ENCODE measurements at places on chromosomes 13 and 19.

DNA sequence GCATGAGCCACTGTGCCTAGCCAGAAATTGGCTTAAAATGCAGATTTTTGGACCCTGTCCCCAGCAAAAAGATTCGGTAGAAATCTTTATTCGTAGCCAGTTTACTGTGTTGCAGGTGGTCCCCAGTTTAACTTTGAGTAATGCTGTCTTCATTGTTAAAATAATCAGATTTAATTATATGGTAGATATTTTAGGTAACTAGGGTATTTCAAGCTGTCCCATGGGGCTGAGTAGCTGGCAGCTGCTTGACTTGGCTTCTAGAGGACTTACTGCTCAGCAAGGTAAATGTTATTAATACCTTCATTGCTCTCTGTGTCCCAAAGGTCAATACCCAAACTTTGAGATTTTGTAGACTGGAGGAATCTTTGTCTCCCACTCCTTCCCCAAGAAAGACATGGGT is 21.1 kb downstream of the LSM14A start:
- DNase-seq, result no peak

- no peak for DNase-seq
Observed at GRCh38 chr13:24651718-24652345, 28.4 kb upstream of the ATP12A start.

- no peak for DNase-seq
Observed at GRCh38 chr13:87925006-87925405, 253.8 kb downstream of the SLITRK5 start.

- DNase-seq, result no peak
Observed at GRCh38 chr19:49085868-49086232, 599 bp downstream of the SNRNP70 start.

DNA sequence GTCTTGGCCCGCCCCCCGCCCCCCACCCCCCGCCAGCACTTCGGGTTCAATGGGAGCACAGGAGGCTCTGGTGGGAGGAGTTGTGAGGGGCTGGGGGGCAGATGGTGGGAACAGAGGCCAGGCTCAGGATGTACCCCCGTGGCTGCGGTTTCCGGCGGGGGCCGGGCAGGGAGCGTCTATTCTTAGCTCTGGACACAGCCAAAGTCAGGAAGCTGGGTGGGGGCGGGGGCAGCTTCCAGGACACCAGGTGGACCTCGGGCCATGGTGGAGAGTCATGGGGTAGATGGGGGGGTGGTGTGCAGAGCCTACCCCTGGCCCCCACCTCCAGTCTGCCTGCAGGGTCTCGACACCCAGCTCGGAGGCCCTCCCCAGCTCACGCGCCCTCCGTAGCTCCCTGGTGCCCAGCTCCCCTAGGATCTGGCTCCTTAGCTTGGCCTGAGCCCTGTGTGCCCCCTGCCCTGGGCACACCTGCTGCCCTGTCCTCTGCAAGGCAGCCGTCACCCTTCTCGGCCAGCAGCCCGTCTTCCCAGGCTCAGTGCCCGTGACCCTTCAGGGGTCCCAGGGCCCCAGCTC is 2.2 kb upstream of the TBXA2R start:
- no peak for DNase-seq

DNA sequence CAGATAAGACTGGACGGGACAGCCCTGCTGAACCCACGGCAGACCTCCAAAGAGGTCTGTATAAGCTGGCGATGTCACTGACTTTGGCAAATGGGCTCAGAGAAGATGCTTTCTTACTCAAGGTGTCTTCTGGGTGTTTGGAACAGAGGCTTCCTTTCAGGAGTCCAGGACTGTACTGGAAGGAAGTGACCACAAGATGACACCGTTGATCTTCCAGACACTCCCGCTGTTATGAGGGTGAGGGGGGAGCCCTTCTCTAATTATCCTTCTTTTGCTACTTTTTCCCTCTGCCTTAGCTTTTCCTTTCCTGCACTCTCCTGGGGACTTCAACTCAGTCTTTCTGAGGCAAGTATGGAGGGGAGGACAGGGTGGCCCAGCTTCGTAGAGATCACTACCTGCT is 65.2 kb upstream of the ZNF599 start:
- no peak for DNase-seq

DNA sequence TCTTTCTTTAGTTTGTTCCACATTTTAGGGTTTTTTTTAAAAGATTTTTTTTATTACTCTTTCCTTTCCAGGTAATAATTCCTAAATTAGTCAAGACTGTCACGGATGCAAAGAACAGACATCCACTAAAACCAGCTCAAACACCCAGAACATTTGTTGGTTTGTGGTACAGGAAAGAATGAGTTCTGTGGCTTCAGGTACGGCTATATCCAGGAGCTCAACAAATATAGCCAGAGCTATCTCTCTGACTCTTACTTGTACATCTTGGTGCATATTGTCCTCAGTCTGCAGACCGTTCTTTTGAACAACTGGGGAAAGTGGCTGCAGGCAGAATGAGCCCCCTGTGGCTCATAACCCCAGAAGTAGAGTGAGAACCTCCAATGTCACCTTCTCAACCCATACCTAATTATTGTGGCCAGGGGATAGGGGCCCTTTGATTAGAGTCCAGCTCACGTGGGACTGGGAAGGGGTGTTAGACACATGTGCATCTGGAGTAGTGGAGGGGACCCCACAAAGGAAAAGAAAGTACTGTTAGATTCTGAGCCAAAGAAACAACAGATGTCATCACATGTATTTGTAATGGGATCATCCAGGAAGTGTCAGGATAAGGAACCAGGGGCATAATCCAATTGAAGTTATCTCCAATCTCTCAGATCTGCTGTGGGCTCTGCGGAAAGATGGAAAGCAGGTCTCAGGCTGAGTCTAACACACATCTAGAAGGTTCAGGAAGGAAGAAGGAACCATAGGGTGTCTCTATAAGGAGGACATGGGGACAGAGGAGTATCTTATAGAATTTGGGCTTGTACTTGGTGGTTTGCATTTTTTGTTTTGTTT is 1.9 kb upstream of the ZNF358 start:
- no peak for DNase-seq

- no peak for DNase-seq
Observed at GRCh38 chr13:38898481-38898880, 92.2 kb downstream of the STOML3 start.
